ENCODE measurements at places on chromosomes 11 and 22.
A peak's percentile ranks its signal among the peaks of the same experiment; 100 is the strongest.

GRCh38 chr11:46916286-46917108 is 1.9 kb downstream of the LRP4 start:
- DNase-seq, result peak; percentile 53

- DNase-seq, result no peak
Observed at GRCh38 chr11:73187854-73188253, 30.2 kb upstream of the P2RY2 start.

- DNase-seq, result no peak
Observed at GRCh38 chr11:117478126-117478860, 150.6 kb downstream of the CEP164 start.

DNA sequence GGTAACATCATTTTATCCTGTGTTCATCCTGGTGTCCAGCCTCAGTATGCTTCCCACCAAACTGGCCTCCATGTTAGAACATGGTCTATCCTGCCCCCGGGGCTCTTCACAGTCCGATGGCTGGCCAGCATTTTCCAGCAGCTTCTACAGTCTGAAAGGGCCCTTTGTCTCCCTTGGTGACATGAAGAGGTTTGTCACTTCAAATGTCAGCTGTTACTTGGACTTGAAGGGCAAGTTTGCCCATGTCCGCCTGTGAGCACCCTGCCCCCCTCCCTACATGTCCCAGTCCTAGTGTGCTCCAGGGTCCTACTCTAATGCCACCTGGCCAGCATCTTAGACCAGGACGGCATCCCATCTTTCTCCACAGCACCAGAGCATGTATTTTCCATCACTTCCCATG is 24.7 kb downstream of the PATZ1 start:
- peak; percentile 31 for DNase-seq

GRCh38 chr22:47174671-47175112 is 412.2 kb downstream of the TBC1D22A start:
- no peak for DNase-seq

DNA sequence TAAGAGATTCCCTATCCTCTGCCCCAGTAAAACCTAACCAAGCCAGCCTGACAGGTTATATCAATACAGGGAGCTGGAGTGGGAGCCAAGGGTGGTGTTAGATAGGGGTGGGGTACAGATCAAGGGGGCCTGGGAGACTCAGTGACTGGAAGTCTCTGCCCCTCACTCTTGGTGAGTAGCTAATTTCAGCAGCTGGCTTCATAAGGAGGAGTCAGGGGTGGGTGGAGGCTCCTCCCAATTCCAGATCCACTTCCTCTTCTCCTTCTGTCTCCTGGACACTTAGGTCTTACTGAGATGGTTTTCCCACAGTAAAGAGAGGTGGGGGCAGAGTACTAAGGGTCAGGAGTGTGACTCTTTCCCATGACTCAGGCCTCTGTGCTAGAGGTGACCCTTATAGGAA is 1.1 kb upstream of the VSIG2 start:
- DNase-seq, result no peak

DNA sequence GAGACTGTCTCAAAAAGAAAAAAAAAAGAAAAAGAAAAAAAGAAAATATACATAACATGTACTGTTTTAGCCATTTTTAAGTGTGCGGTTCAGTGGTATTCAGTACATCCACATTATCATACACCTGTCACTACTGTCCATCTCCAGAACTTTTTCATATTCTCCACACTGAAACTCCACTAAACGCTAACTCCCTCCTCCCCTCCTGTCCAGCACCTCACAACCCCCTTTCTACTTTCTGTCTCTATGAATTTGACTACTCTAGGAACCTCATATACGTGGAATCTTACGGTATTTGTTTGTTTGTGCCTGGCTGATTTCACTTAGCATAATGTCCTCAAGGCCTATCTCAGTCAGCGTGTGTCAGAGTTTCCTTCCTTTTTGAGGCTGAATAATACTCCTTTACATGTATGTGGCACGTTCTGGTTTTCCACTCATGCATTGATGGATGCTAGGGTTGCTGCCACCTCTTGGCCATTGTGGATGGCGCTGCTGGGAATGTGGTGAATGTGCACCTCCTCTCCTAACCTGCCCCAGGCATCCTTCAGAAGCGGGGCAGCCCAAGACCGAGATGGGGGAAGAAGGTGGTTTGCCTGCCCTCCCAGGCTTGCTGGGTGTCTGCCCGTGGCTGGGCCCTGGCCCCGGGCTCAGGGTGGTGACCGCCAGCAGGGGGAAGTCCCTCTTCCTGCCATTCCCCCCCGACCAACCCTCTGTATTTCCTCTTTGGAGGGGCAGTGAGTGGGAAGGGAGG is 60.5 kb downstream of the BCR start:
- DNase-seq, result no peak

DNA sequence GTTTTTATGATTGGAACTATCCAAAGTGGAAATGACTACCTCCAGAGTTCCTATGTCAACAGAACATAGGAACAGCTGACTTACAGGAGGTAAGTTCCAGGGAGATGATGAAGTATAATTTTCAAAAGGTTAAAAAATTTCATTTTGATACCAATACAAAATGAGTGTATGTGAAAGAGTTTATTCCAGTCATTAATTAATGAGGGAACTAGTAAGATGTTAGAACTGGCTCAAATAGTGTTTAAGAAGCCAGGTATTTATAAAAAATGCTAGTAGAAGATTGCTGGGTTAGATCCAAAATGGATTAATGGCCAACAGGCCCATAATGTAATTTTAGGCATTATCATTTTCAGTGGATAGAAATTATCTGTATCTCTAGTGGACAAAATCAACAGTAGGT is 227.7 kb upstream of the ZBED5 start:
- DNase-seq, result no peak

DNA sequence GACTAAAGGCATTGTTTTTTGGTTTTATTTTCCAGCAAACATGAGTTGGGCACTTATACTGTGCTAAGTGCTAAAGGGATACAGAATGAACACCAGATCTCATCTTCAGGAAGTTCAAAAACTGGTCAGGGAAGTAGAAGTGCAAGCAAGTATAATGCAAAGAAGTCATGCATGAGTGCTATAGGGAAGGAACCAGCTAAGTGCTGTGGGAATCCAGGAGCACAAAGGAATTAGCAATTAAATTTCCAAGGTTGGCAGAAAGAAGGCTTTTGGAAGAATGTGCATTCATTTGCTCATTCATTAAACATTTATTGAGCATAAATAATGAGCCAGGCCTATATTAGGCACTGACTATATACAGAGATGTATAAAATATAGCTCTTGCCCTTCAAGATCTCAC is 143.7 kb upstream of the ARHGAP42 start:
- no peak for DNase-seq

DNA sequence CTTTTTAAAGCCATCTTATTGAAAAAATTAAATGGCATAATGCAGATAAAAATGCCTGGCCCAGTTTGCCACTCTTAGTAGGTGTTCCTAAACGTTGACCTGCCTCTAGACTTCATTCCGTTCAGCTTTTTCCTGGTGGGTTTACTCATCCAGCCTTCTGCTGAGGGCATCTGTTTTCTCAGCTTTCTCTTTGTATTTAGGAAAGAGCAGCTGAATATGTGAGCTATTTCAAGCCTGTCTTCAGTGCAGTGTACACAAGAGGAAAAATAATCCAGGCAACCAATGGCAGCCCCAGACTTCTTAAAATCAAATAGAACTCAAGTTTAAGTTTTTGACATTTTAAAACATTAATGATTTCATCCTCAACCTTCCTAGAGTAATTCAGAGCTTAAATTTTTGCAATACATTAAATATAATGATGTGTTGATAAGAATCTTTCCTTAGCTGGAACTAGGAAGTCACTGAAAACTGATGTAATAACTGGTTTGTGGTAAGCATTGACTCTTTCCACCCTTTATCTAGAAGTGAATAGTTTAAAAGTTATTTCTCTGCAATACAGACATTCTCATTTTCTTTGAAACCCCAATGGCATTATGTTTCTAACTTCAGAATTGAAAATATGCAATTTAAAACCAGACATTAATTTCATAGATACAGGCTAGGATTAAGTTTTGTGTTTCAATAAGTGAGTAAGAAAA is 165.4 kb downstream of the AASDHPPT start:
- DNase-seq, result no peak

- DNase-seq, result no peak
Observed at GRCh38 chr11:70413151-70413550, 14.8 kb downstream of the CTTN start.

- DNase-seq, result no peak
Observed at GRCh38 chr11:132139181-132139580, 768.8 kb downstream of the NTM start.

DNA sequence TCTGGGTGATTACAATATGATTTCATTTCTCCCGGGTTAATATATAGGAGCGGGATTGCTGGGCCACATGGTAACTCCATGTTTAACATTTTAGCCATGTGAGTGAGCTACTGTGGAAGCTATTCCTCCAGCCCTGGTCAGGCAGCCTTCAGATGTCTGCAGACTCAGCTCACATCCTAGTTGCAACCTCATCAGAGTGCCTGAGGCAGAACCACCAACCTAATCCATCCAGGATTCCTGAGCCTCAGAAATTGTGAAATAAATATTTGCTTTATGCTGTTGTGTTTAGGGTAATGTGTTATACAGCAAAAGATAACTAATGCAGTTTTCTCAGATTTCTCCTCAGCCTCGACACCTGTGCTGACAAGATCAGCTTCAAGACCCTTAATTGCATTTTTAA is 676.8 kb downstream of the OPCML start:
- no peak for DNase-seq

DNA sequence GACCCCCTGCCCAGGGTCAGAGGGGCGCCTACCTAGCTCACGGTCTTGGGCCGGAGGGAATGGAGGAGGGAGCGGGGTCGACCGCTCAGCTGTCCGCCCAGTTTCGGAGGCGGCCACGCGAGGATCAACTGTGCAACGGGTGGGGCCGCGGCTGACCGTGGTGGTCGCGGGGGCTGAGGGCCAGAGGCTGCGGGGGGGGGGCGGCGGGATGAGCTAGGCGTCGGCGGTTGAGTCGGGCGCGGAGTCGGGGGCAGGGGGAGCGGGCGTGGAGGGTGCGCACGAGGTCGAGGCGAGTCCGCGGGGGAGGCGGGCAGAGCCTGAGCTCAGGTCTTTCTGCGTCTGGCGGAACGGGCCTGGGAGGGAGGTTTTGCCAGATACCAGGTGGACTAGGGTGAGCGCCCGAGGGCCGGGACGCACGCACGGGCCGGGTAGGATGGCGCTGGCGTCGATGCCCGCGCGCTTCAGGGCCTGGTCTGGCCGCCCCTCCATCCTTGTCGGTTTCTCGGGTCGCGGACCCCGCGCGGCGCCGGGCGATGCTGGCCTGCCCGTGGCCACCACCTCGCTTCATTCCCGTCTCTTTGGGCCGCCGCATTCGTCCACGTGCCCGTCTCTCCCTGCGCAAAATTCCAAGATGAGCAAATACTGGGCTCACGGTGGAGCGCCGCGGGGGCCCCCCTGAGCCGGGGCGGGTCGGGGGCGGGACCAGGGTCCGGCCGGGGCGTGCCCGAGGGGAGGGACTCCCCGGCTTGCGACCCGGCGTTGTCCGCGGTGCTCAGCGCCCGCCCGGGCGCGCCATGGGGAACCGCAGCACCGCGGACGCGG is at the start of gene DRD4:
DRD4 (plus strand) TSS at position 759 of the 822 bp plus-strand sequence; CDS start at position 795, 36 bp downstream.
- no peak for DNase-seq

GRCh38 chr11:1834062-1834610 is 654 bp upstream of the SYT8 start:
- no peak for DNase-seq

Measured in COLO829 (cell line).